ENCODE measurements at places on chromosomes 3 and 15.

DNA sequence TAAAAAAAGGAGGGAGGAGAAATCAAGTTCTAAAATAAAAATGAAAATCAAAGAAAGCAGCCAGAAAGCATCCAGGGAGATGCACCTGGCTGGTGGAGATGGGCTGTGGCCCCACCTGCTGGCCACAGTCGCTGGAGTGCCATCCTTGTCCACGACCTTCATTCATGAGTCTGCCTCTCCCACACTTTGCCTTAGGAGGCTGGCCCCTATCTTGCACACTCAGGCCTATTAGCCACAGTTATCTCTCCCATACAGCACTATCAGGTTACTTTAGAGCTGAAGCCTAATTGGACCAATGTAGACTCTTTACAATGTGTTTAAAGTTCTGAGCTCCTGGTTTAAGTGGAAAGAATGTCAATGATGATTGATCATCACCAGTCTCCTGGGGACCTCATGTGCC is 392.0 kb upstream of the RORA start:
- DNase-seq: no peak

- DNase-seq: no peak
Observed at GRCh38 chr15:31412824-31413223, 86.2 kb downstream of the KLF13 start.

DNA sequence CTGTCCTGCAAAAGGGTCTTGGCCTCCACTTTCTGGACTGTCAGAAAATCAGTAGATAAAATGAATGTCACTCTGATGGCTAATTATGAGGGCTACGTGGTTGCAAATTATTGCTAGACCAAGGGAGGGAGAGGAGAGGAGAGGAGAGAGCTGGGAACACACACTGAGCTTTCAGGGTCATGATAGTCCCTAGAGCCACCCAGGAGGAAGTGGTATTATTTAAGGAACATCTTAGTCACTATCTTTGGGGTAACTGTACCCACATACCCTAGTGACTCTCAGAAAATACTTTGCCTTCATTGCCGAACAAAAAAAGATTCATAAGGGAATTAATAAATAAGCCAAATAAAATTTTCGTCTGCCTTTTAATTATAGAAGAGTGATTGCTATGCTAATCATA is 642.3 kb upstream of the CFAP20DC start:
- DNase-seq: no peak

DNA sequence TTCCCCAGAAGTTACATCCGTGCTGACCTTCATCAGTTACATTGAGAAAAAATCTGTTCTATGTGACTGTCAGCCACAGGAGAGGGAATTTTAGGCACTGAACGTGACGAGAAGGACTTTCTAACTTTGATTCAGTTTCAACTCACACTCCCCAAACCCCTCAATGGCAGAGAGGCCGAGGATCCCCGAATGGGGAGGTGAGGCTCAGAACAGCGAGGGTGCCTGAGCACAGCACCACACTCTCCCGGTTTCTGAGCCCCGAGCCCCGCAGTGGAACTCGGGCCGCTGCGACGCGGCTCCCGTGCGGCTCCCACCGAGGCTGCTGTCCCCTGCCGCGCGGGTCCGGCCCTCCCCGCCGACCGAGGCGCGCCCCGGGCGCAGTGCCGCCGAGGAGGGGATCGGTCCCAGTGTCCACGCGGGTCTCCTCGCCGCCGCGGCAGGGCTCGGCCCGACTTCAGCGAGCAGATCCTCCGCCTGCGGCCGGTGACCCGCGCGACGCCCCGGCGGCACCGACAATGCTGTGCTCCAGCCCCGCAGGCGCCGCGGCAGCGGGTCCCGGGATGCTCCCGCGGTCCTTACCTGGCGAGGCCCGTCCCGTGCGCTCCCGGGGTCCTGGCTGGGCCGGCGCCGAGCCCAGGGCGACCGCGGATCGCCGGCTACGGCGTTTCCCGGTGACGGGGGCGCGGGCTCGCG is 439 bp downstream of the CTXND1 start:
- DNase-seq: no peak

GRCh38 chr3:56456117-56456516 is 12.2 kb downstream of the ERC2 start:
- DNase-seq: no peak
